H7 (cell line): ENCODE measurements at places on chromosomes 7 and 10. TPM values are rescaled to one million over a fixed set of nuclear protein-coding genes. Genes with fewer than 3 reads are reported as not detected.

DNA sequence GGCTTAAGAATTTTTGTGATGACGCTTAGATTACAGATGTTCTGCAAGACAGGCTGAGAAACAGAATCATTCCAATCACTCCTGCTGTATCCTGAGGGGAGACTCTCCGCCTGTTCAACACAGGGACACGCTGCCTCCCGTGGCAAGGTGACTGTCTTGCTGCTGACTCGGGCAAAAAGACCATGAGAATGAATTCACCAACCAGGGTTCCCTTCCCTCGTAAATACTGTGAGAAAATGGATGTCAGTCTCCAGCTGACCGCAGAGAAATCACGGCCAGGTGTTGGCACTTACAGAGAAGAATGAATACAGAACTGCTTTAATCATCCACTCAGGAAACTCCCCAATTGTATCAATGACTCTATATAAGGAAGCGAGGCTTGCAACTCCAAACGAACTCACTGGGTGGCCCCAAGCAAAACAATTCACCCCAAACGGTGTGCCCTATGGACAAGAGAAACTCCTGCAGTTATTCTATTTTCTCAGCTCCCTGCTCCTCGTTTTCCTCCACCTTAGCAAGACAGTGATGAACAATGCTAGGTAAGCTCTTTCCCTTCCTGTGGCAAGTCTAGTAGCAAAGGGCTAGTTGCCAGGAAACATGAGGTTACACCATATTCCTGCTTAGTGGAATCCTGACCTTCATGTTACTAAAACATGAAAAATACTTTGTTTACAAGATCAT is 22.8 kb downstream of the GNA12 start:
- DNase-seq = peak; percentile 74

DNA sequence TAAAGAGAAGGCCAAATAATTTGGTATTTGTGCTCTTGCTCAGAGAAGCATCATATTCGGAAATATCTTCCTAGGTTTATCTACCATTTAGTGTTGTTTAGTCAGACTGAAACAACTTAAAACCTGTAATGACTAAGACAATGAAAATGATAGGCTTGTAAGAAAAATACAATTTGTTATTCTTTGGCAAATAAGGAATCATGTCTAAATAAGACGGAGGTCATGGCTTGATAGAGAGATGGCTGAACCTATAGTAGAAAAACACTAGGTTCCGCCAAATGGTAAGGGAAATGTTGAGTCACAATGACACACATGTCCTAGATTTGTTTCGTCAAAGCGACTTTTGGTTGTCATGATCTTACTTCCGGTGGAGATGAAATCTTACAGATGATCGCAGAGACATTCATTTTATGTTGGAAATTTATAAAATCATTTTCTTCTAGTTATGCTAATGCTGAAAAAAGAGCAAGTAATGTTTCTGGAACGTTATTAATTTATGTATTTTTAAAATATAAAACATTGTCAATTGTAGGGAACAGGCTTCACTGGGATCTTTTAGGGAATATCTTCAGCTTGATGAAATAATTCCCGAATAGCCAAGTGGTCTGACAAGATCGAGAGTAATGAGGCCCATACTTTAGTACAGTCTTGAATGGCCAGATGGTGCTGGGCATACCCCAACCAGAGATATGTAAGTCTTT is 1.0 kb downstream of the SRGN start:
- no peak for DNase-seq

DNA sequence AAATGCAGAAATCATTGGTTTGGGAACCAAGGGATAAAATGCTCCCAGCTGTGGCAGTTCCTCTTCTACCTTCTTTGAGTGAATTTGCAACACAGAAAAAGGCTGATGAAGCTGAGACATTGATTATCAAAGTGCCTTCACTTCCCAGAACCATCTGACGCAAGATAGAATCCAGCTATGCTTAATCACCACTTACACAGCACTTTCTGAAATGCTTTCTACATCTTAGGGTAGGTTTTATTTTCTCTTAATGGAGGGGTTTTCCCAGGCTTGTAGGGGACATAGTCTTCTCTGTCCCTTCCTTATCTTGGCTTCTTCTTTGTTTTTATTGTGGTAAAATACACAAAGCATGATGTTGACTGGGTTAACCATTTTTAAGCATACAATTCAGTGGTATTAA is 332.6 kb upstream of the ZNF32 start:
- DNase-seq = no peak

DNA sequence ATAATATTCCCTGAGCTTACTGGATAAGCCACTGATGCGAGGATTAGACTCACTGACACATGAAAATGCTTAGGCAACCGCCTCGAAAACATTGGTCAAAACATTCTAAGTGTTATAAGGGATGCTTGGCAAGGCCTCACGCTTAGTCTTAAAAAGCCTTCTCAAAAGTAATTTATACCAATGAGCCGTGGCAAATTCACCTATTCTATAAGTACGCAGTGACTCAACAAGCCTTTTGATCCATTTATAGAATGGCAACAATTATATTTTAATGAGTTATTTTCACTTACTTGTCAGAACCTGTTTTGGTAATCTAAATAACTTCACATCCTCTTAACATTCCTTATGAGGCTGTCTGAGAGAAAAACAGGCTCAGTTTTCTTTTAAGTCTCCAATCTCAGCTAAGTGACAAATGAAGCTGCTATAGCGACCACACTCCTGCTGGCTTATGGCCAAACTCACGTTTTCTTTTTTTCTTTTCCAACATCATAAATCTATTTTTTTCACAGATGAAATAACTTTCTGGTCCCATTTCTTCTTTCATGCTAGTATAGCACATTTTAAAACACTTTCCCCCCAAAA is 121.2 kb upstream of the AFAP1L2 start:
- no peak for DNase-seq

GRCh38 chr7:46165276-46165675 is 244.2 kb upstream of the IGFBP3 start:
- no peak for DNase-seq

GRCh38 chr7:25965405-25966123 is 186.4 kb upstream of the NFE2L3 start:
- no peak for DNase-seq

GRCh38 chr10:132448248-132448731 is 51.3 kb downstream of the PWWP2B start:
- DNase-seq = peak; percentile 98

DNA sequence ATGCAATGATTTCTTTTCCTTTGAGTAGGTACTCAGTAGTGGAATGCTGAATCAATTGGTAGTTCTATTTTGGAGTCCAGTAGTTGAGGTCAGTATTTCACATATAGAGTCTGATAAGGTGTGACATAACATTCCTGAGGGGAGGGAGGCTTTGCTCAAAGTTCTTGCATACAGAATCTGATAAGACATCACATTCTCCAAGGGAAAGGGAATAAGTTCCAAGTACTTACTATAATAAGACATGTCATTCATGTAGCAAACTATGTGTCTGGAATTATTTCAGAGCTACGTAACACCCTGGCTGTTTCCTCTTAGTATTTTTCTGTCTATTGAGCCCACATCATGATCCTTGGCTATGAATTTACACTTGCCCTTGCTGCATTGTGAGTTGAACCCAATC is 74.3 kb upstream of the POM121L12 start:
- DNase-seq = no peak

DNA sequence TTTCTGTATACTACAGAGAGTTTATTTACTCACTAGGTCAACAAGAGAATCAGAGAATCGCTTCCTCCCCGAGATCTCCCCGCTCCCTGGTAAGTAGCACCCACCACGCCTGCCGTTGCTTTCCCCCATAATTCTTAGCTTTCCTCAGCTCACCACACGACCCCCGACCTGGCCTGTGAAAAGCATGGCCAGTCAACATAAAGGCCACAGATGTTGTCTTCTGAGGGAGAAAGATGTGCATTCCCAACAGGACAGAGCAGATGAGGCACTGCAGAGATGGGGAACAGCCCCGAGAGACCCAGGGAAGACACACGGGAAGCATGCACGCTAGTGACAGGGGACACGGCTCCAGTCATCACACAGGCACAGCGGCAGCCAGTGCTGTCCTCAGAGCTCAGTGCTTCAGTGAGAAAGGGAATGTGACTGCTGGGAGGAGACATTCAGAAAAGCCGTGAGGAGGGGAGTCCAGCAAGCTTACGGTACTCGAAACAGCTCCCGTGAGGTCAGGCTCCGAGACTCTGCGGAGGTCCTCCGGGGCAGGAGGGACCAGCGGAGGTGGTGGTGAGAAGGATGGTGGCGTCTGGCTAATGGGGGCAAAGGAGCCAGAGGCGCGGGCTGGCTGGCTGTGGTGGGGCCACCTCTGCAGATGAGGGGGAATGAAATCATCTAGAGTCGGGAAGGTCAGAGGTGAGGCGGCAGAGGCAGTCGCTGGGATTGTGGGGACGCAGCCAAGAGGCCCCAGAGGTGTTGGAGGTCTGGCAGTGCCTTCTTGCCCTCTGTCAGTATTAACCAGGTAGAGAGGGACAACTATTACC is 123.4 kb upstream of the PDLIM1 start:
- no peak for DNase-seq

- no peak for DNase-seq
Measured at GRCh38 chr7:135263321-135263970, 29.8 kb downstream of the STRA8 start.

Gene HMX2
- total RNA-seq = 0.07 TPM in 1 of 2 replicates, not detected in the other

Gene PIP
- not detected in 2 replicates for total RNA-seq

Gene GIMAP5
- not detected in 2 replicates for total RNA-seq
